ENCODE measurements at places on chromosomes 11 and 22.

GRCh38 chr22:20738394-20739089 lies 35.4 kb upstream of the SERPIND1 start:
- DNase-seq: no peak

DNA sequence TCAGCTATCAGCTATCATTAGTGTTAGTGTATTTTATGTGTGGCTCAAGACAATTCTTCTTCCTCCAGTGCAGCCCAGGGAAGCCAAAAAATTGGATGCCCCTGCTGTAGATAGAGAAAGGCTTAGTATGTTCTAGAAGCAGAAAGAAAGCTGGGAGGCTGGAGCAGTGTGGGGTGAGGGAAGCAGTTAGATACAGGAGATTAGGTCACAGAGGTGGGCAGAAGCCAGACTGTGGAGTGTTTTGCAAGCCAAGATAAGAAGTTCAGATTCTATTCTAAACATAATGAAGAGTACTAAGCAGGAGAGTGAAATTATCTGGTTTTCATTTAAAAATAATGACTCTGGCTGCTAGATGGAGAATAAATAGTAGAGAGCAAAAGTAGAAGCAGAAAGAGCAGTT lies 381.7 kb downstream of the DCDC1 start:
- DNase-seq: no peak

GRCh38 chr22:42881982-42882656 lies 25.0 kb upstream of the ARFGAP3 start:
- DNase-seq: no peak

- no peak for DNase-seq
Observed at GRCh38 chr11:44759743-44760476, 33.1 kb downstream of the TSPAN18 start.

- DNase-seq: no peak
Observed at GRCh38 chr11:22753416-22753815, 76.2 kb downstream of the SVIP start.

DNA sequence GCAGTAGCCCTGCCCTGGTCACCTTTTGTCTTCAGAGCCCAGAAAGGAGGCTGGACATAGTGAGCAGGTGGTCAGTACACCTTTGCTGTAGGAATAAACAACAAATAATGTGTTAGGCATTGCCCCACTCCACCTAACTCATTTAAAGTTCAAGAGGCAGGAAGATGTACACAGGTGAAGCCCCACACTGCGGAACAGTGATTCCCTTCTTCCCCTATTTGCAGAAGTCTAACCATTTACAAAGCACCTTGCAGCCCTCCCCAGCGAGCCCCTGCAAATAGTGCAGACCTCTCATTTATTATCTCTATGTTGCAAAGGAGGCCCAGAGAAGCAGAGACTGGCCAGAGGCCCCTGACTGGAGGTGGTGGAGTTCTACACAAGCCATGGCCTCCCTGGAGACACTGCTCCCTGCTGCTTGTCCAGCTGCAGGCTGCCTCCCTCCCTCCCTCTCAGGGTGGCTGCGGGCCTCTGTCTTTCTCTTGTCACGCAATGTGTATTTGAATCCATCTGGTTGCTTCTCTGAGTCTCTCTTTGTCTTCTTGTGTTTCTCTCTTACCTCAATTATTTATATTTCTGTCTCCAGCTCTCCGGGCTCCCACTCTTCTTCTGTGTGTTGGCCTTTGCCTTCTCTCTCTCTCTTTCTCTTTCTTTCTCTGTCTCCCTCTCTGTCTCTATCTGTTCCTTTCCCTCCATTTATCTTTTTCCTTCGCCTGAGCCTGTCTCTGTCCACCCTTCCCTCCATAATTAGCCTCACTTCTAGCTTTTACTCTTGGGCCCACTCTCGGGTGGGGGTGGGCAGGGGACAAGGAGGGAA lies 59.1 kb upstream of the PRDM11 start:
- DNase-seq: no peak

DNA sequence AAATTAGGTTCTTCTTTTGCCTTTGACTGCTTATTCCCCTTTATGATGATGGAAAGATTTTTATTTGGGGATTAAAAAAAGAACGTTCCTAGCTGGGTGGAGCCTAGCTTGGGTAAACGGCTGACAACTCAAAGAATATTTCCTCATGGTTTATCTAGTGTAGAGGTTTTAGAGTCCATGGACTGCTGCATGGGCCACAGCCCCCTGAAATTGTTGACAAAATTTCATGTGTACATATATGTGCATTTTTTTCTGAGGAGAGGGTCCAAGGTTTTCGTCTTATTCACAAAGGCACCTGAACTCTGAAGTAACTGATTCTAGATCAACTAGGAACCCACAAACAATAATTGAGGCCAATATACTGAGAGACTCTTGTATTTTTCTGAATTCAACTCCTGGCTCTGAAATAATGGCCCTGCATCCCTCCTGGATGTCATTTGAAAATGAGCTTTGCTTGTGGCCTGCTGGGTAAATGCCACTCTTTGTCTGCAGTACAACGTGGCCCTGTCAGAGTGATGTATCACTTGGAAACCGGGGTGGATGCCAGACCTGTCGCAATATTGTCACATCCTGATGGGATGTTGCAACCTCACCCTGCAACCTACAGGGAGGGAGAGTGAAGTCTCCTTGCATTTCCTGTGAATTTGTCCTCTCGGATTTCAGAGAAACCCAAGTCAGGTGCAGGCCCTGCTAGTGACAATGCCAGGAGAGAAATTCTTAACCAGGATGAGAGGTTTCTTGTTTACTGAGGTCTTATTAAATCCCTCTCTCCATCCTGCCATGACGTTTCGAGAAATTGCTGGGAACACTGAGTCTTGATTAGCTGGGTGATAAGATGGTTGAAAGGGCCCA lies 33.8 kb downstream of the EHF start:
- peak; percentile 87 for DNase-seq

DNA sequence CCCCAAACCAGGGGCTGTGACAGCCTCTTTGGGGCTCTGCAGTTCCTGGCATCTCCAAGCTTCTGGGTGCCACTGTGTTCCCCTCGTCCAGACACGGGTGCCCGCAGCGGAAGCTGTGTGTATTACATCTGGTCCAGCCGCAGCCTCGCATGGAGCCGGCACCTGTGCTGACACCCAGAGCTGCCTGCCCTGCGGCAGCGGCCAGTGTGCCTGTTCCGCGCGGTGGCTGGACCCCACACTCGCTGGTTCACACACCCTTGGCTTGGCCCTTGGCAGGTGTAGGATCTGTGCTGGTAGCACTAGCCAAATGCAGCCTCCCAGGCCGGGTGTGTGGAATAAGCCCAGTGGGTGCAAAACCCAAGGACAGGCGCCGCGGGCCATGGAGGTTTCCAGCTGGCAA lies 24.5 kb upstream of the RNASEH2C start:
- no peak for DNase-seq

Data from Panc1 (cell line).